Stimulated activated CD4-positive, alpha-beta T cell treated with anti-CD3 and anti-CD28 coated beads, Interleukin-4, amount 100 ng/mL, for 48 hours (primary cell): ENCODE measurements at places on chromosomes 12 and 14.

GRCh38 chr14:39827901-39828655, 395.8 kb upstream of the FBXO33 start:
- DNase-seq: no peak

- DNase-seq: no peak
Observed at GRCh38 chr12:118373616-118374015, 909 bp upstream of the TAOK3 start.

DNA sequence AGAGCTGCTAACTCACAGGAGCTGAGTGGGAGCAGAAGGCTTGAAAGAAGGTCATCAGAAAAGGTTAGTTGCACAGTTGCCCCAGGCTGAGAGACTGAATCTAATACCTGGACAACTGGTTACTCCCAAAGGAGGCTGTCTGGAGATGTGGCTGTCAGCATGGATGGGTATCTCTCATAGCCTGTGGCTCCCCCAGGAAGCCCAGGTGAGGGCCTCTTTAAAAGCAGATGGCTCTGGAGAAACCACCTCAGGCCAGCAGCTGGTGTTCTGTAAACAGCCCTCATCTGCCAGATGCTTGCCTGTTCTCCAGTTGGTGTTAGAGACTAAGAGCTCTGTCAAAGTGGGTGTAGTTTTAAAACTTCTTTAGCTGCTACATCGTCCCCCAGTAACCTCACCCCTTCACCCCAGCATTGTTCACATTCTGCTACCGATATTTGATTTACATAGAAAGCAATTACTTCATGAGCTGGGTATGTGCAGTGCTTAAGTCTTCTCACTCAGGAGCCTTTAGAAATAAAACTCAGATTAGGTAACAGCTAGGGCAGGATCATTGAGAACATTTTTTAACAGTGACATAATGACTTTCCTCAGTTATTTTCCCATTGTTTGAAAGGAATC, 25.8 kb downstream of the DACT1 start:
- DNase-seq: no peak

DNA sequence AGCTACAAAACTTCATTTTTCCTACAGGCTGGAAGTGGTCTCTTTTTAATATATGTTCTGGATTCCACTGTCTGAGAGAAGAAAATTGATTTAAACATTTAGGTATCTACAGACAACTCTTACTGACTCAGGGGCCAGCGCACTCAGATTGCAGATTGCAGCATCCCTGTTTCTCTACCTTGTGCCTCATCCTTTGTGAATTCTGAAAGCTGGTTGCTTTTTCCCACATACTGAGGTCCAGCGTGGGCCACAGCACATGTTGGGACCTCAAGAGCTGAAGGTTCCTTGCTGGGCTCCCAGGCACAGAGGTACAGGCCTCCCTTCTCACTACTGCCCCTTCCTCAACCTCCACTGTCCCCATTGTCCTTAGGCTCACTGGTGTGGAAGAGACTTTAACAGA, 101.7 kb upstream of the CCDC175 start:
- DNase-seq: no peak

DNA sequence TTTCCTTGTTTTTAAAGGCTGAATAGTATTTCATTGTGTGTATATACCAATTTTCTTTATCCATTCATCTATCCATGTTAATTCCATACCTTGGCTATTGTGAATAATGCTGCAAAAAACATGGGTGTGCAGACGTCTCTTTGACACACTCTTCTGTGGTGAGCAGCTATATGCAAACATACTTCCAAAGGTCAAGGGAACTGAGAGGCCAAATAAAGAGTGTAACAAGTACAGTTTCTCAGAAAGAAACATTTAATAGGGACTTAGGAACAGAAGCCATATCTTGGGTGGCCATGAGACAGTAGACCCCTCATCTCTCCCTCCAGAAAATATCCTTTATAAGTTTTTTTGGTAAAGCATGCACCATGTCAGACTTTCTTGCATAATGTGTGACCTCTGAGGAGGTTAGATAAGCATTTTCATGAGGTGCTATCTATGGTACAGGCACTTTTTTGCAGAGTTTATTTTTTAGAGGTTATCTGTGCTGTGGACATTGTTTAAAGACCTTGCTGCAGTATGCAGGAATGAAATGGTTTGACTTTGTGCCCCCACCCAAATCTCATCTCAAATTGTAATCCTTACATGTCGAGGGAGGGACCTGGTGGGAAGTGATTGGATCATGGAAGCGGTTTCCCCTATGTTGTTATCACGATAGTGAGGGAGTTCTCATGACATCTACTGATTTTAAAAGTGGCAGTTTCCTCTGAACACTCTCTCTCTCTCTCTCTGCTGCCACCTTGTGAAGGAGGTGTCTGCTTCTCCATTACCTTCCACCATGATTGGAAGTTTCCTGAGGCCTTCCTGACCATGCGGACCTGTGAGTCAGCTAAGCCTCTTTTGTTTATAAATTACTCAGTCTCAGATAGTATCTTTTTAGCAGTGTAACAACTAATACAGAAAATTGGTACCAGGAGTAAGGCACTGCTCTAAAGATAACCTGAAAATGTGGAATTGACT, 1202.3 kb downstream of the GALC start:
- DNase-seq: no peak

DNA sequence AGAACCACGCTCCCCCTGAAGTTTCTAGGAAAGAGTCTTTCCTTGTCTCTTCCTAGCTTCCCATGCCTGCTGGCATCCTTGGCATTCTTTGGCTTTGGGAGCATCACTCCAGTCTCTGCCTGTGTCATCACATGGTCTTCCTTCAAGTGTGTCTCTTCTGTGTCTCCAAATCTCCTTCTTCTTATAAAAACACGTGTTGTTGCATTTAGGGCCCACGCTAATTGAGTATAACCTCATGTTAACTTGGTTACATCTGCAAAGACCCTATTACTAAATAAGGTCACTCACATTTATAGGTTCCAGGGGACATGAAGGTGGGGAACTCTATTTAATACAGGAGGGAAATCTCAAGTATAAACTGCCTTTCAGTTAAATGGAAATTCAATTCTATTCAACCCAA, 63.0 kb downstream of the E2F7 start:
- no peak for DNase-seq

DNA sequence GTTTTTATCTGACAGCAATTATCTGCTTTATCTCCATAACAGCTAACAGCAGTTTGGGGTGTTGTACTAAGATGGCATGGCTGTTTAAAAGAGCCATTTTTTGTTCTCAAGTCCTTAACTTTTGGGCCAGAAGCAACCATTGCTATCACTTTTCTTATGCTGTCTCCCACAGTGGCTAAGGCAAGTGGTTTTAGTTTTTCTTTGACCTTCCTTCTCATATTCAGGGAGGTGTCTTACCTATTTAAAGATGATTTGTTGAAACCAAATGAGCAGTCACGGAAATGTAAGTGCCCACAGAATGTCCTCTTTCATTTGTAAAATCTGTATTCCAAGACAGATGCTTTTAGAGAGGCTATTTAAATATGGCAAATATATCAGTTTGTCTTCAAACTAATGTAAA, 96.8 kb upstream of the USP15 start:
- no peak for DNase-seq

- no peak for DNase-seq
Observed at GRCh38 chr12:14959916-14960496, 1.4 kb downstream of the ARHGDIB start.

DNA sequence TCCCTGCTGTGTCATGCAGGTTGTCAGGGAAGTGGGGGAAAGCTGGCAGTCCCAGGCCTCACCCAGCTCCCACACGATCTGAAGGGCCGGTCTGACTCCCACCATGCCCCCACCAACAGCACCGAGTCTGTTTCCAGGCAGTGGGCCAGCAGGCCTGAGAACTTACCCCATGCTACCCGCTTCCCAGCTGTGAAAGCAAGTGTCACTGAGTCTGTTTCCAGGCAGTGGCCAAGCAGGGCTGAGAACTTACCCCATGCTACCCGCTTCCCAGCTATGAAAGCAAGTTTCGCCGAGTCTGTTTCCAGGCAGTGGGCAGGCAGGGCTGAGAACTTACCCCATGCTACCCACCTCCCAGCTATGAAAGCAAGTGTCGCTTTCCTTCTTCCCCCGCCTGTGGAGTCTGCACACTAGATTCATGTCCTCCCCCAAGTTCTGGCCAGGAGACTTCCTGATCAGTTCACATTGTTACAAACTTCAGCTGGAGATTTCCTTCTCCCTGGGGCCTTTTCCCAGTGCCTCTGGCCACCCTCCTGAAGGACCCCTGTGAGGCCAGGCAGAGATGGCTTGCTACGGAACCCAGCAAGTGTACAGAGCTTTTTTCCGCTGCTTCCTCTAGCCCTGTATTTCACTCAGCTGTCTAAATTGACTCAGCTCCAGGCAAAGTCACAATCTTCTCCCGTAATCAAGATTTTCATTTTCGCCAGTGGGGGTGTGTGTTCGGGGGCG, 435.4 kb downstream of the TMTC2 start:
- DNase-seq: no peak

DNA sequence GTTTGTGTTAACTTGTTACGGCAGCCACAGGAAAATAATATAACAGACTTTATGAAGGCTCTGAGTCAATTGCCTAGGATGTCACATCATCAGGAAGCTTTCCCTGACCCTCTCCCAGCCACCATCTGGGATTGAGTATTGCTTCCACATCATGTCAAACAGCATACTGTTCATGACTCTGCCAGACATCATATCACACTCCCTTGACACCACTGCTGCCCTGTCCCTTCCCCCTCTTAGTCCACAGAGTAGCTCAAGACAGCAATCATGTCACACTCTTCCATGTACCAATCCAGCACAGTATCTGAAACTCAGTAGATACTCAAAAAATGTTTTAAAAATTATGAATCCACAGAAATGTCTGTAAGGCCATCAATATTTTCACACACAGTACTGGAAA, 168.0 kb downstream of the PIK3C2G start:
- no peak for DNase-seq

- DNase-seq: no peak
Observed at GRCh38 chr14:70006699-70007098, 127.5 kb downstream of the SMOC1 start.

- no peak for DNase-seq
Observed at GRCh38 chr14:61326847-61327246, 5.5 kb downstream of the PRKCH start.

DNA sequence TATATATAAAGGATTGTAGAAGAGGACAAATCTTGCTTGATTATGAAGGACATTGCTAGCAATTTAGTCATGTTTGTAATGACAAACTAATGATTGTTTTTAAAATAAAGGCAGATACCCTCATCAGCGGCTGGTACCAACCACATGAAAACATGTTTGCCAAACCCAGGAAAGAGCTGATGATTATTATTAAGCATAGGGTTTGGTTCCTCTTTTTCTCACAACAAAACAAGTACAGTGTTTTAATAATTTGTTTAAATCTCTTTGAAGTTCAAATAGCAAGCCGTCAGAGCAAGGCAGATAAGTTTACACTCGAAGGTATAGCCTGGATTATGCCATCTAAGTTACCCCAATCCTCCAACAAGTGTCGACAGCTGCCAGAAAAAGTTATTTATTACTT, 5.3 kb upstream of the SINHCAF start:
- DNase-seq: no peak

DNA sequence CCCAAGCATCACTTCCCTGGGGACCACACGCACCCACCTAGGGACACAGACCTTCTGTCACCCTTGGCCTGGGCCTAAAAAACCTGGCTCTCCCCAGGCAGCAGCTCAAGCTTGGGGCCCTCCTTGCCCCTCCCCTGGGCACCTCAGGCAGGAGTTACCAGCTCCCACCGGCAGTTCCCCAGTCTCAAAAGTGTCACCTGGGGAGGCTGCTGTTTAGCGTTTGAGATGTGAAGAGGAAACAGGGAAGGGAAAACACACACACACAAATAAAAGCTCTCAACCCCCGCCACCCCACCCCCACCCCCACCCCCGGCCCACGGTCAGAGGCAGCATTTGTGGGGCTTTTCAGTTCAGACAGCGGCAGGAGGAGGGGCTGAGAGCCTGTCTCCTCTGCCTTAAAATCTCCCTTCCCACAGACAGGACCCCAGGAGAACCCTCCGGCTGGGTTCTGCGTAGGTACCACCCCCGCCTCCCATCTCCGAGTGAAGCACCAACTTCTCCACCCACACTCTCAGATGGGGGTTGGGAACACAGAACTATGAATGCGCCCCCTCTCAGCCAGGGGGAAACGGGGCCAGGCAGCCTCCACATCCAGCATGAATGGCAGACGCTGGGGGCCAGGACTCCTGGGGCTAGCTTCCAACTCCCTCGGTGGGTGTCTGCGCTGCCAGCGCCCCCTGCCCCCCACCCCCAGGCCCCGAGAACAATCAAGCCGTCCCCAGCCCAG, 3.0 kb downstream of the NCOR2 start:
- no peak for DNase-seq

GRCh38 chr12:69527506-69528272, 57.5 kb downstream of the FRS2 start:
- no peak for DNase-seq

DNA sequence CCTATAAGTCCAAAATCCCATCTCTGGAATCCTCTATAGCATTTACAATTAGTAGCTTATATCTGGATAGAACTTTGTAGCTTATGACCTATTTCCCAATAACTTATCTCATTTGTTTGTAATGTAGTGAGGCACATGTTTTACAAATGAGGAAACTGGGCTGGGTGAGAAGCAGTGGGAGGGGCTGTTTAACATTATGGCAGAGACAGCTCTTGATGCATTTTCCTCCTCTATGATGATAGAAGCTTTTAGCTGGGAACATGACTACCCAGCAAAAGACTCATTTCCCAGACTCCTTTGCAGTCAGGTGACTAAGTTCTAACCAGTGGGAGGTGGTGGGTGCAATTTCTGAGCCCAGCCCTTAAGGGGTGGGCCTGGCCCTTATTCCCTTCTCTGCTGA, 179.7 kb downstream of the TTC8 start:
- DNase-seq: no peak

- no peak for DNase-seq
Observed at GRCh38 chr12:53453953-53454640, 2.2 kb downstream of the PCBP2 start.

DNA sequence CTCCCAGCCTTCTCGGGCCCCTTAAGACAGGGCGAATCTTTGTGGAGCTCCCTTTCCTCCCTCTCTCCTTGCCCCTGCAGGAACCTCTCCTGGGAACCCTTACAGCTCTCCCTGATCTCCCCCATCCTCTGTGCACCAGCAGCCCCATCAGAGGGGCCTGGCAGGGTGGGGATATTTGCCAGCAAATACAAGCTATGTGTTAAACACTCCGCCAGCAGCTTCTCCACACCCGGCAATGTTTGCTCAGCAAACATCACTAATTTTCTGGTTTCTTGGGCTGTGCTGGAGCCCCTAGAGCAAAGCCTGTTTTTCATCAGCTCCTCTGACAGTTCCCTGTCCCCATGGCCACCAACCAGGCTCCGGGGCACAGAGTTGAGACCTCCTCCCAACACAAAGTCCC, 147.5 kb upstream of the LHX5 start:
- DNase-seq: no peak

- DNase-seq: no peak
Observed at GRCh38 chr14:71947947-71948500, 15.8 kb downstream of the RGS6 start.

DNA sequence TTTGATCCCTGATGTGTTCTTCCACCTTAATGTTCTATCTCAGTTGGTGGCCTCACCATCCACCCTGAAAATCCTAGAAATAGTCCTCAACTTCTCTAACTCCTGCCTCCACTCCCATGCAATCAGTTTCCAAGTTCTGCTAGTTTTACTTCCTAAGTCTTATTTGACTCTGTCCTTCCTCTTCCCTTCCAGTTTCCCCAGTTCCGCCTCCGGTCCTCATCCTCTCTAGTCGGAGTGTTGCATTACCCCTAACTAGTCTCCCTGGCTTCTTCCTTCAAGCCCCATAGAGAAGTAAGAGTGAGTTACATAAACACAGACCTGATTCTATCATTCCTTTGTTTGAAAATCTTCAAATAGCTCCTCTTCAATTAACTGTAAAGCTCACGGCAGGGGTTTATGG, 236.5 kb downstream of the GXYLT1 start:
- no peak for DNase-seq

- no peak for DNase-seq
Observed at GRCh38 chr12:89991807-89992590, 283.4 kb upstream of the ATP2B1 start.
